ENCODE measurements at places on chromosomes 2 and 18.

GRCh38 chr2:127707890-127708648 is 6.8 kb downstream of the SFT2D3 start:
- no peak for DNase-seq

DNA sequence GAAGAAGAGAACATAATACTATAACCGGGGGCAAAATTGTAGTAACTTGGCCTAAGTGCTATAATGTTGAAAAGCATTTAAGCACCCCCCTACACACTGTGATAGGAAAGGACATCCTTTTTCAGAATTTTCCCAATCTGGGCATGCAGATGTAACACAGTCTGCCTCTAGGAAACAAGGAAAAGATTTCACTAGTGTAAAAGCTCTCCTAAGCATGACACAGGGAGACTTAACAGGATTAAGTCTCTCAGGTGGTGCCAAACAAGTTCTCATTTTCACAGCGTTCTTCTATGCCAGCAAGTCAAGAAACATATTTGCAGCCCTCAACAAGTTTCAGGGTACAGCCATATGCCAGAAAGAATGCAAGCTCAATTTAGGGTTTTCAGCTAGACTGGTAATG is 53.0 kb downstream of the NCKAP5 start:
- no peak for DNase-seq

GRCh38 chr2:152582081-152582480 is 135.2 kb downstream of the PRPF40A start:
- DNase-seq = no peak

GRCh38 chr2:118635891-118636290 is 211.6 kb downstream of the EN1 start:
- DNase-seq = no peak
